ENCODE measurements at places on chromosomes 2 and 18. TPM values are rescaled to one million over a fixed set of nuclear protein-coding genes. Genes with fewer than 3 reads are reported as not detected.
A peak's percentile ranks its signal among the peaks of the same experiment; 100 is the strongest.

DNA sequence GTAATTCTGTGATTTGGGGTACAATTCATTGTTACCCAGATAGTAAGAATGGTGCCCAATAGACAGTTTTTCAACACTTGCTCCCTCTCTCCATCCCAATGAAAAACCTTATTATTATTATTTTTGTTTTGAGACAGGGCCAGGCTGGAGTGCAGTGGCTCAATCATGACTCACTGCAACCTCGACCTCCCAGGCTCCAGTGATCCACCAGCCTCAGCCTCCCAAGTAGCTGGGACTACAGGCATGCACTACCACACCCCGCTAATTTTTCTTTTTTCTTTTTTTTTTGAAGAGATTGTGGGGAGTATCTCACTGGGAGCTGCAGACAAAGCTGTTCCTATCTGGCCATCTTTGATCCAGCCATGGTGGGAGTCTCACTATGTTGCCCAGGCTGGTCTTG lies 7.2 kb downstream of the TGFA start:
- DNase-seq = peak; percentile 18

- no peak for DNase-seq
Measured at GRCh38 chr2:41830600-41830999, 217.2 kb upstream of the PKDCC start.

DNA sequence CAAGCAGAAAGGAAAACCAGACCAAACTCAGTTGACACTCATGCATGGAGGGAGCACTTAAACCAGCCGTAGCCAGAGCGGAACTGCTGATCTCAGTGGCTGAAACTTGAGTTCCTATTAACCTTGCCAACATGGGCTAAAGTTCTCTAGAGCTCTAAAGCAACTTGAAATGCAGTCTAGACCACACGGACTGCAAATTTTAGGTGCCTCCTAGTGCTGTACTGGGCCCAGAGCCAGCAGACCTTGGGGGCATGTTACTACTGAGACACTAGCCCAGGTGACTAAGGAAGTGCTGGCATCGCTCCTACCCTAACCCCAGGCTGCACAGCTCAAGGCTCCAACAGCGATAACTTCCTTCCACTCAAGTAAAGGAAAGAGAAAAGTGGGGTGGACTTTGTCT lies 236.5 kb downstream of the AKAIN1 start:
- DNase-seq = no peak

DNA sequence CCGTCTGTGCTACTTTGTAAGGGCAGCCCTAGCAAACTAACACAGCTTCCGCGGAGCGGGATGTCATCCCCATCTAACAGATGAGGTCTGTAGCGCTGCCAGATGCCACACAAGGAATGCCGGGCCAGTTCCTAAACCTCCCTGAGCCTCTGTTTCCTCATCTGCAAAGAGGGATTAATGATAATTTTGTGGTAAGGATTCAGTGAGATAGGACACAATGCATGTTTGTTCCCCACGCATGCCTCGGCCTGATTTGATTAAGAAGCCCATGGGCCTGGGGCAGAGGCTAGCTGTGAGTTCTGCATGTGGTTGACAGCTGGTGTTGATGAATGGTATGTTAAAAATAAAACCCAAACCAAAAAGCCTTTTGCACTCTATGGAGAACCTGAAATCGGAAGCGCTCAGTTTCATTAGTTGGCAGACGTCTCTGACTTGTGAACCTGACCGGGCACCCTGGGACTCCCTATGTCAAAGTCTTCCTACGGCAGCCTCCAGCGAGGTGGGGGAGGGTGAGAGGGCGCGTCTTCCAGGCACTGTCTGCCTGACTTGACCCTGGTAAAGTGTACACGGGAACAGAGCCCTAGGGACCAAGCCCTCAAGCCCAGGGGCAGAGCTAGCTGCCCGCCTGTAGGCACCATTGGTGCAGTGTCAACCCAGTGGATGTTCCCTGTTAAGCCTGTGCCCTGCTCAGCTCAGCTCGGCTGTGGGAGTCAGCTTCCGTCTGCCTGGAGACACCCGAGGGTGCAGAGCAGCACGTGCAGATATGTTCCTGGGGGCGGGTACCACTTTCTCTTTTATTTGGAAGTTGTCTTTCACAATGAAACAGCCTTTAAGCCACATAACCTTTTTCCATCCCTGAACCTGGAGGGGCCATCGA lies 14.8 kb upstream of the INHBB start:
- no peak for DNase-seq

DNA sequence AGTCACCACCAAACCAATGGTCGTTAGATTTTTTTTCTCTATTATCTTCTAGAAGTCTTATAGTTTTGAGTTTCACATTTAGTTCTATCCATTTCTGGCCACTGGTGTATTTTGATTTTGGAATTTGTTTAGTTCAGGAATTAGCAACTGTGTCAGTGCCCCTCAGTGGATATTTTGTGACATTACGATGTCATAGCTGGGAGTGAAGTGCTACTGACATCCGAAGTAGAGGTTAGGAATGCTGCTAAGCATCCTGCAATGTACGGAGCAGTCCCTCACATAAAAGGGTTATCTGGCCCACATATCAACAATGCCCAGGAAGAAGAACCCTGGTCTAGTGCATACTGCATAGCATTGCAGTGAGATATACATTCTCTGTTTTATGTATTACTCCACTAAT lies 157.4 kb upstream of the RGPD4 start:
- DNase-seq = peak; percentile 42

GRCh38 chr2:236369661-236370062 lies 105.5 kb upstream of the ASB18 start:
- no peak for DNase-seq

DNA sequence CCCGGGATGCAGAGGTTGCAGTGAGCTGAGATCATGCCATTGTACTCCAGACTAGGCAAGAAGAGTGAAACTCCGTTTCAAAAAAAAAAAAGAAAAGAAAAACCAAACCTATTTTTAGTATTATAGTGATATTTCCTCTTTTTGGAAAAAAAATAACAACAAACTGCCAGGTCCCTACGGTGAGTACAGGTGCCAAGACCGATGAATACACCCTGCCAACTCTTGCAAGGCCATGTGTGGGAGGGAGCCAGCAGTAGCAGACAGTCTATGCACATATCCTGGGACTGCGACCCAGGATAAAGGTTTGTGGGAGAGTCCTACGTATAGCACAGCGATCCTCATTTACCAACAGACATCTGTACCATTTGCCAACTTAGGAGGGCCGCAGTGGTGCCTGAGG lies 69.6 kb upstream of the DNMT3A start:
- no peak for DNase-seq

DNA sequence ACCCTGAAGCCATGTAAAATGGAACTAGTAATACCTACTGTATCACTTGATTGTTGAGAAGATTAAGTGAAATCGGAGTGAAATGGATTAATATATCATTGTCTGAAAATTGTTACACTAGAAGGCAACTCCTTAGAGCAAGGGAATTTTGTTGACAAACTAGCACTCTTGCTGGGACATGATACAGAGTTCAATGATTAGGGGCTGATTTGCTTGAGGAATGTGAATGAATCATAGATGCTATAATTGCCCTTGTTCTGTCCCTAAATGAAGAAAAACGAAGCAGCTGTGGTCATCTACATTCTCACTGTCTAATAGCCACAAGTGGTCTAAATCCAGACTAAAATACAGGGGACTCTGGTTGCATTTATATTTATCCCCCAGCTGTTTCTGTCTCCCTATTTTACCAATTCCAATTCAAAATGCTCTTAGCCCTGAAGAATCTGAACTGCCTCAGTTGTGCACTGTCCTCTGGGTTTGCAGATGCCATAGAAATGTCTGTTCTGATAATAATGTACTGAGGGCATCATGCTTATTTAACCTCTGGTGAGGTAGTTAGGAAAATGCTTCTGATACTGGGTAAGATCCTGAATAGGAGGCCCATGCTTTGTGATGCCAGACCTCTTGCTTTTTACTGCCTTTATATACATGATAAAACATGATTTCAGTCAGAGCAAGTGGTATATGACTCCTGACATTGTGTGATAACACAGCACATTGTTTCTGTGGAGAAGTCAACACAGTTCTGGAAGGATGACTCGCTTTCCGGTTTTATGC lies 382.1 kb downstream of the NRXN1 start:
- peak; percentile 1 for DNase-seq

GRCh38 chr2:171271386-171271785 lies 110.7 kb upstream of the TLK1 start:
- peak; percentile 11 for DNase-seq

GRCh38 chr2:65081232-65081685 lies 25.0 kb downstream of the CEP68 start:
- DNase-seq = peak; percentile 30

DNA sequence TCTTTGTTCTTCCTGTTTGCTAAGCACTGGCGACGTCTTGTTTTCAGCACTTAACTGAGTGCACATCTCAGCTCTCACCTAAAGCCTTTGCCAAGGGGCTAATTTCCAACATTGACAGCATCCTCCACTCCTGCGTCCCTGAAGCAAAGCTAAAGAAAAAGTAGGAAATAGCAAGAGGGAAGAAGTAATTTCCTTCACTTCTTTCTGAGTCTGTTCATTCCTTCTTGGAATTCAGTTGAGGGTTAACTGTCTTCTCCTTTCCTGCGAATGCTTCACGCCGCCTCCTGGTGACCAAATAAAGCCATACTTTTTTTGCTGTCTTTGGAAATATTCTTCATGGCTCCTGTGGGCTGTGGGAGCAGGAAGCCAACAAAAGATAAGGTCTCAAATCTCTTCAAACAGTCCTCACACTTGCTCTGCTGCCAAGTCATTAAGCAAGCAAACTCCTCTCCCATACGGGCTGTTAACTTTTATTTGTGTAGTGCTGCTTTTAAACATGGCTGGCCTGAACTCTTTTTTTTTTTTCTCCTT lies 100.9 kb downstream of the DPP10 start:
- DNase-seq = peak; percentile 25

GRCh38 chr2:216499641-216500218 lies 1.1 kb downstream of the RPL37A start:
- peak; percentile 41 for DNase-seq

- no peak for DNase-seq
Measured at GRCh38 chr2:154707994-154708575, 9.6 kb downstream of the KCNJ3 start.

- DNase-seq = no peak
Measured at GRCh38 chr2:105626212-105626965, 118.3 kb upstream of the NCK2 start.

DNA sequence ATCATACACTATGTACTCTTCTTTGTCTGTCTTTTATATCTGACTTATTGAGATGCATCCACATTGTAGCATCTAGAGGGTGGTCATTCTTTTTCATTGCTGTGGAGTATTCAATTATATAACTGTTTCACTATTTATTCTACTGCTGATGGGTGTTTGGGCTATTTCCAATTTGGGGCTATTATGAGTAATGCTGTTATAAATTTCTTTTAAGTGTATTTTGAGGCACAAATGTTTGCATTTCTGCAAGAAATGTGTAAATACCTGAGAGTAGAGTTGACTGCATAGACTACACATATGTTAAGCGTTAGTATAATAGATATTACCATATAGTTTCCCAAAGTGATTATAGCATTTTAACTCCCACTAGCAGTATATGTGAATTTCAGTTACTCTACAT lies 26.9 kb upstream of the PPP1R1C start:
- DNase-seq = no peak

DNA sequence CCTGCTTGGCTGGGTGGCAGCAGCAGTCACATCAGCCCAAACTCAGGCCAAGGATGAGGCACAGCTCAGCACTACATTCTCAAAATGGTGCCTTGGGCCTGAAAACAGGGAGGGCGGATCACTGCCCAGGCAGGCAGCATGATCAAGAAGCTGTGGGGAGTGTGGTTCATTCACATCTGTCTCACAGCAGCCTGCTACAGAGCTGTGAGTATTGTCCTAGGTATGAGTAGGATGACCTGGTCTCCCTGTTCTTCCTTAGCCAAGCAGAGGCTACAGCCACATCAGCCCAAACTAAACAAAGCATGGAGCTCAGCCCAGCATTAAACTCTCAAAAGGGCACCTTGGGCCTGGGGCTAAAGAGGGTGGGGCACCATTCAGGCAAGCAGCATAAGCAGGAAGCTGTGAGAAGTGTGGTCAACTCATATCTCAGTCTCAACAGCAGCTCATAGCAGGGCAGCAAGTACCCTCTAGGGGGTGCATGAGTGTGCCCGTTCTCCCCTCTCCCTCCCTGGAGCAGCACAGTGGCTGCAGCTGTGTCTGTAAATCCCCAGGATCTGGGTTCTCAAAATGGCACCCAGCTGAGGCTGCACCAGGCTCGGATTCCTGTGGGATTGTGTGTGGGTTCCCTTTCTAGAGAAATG lies 139.6 kb downstream of the TRABD2A start:
- peak; percentile 36 for DNase-seq

The HJURP gene
- 13.5 TPM for polyA plus RNA-seq

The TMEM237 gene
- 92.7 TPM for polyA plus RNA-seq

The GPR45 gene
- polyA plus RNA-seq = not detected

The IMPA2 gene
- 8.0 TPM for polyA plus RNA-seq

The ARL4C gene
- polyA plus RNA-seq = 1.3 TPM

The KCNG2 gene
- polyA plus RNA-seq = not detected

The MYL1 gene
- polyA plus RNA-seq = not detected

The ADCY3 gene
- polyA plus RNA-seq = 11.6 TPM

The DLGAP1 gene
- 0.29 TPM for polyA plus RNA-seq

The FSHR gene
- polyA plus RNA-seq = not detected

The ALPI gene
- not detected for polyA plus RNA-seq
